ENCODE measurements at places on chromosomes 11 and 22.

- no peak for DNase-seq
Measured at GRCh38 chr22:26168939-26169314, 335 bp upstream of the SEZ6L start.

DNA sequence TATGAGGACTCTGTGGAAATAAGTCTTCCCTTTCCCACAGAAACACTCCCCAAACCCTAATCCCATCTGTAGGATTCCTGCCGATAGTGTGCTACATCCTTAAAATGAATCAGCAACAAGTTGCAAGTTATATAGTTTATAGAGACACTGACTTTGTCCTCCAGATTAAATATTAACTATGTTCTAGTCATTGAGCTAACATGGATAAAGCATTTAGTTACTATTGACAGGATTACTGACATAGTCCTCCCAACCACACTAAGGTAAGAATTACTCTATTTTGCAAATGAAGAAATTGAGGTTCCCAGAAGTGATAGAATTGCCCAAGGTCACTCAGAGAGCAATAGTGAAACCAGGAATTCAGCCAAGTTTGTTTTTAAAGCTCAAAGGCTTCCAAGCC, 1.9 kb downstream of the OR52M1 start:
- no peak for DNase-seq

DNA sequence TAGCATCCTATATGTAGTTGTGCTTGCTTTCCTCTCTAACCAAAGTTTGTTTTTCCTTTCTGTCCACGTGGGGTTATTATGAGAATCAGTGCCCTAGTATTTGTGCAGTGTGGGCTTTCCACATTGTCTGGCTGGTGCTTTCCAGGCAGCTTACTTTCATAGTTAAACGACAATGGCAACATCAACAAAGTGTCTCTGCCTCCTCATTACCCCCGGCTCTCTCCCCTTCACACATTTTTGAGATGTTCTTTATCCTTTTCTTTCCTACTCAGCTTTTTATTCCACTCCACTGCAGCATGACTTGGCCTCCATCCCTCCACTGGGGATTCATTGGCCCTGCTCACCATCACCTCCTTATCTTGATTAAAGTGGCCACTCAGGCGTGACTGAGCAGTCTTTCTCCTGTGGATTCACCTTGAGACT, 19.1 kb downstream of the SPECC1L start:
- DNase-seq: no peak

GRCh38 chr11:70433966-70434812, 35.9 kb downstream of the CTTN start:
- no peak for DNase-seq

DNA sequence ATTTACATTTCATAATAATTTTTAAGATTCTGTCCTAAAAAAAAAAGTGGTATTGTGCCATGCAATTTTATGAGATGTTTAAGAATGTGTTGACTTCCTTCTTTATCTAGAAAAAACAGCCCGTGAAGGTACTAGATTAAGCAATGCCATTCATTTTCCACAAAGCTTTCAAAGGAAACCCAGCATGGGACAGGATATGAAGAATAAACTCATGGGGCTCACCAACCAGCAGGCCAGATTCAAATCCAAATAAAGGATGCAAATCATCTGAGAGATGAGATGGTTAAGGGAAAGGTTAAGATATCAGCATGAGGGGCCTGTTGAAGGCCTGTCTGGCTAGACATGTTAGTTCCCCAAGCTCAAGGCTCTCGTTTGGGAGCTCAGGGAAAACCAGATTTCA, 199.1 kb downstream of the SWAP70 start:
- DNase-seq: no peak

- no peak for DNase-seq
Measured at GRCh38 chr22:37659897-37660708, 1.6 kb downstream of the PDXP start.

- no peak for DNase-seq
Measured at GRCh38 chr11:94574193-94574961, 7.2 kb downstream of the PIWIL4 start.

DNA sequence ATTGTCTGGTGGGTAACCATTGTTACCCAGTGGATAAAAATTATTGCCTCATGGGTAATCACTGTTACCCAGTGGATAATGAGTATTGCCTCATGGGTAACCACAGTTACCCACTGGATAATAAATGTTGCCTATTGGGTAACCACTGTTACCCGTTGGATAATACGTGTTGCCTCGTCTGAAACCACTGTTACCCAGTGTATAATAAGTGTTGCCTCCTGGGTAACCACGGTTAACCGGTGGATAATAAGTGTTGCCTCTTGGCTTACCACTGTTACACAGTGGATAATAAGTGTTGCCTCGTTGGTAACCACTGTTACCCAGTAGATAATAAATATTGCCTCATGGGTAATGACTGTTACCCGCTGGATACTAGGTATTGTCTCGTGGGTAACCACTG, 20.9 kb upstream of the NXPE4 start:
- no peak for DNase-seq

DNA sequence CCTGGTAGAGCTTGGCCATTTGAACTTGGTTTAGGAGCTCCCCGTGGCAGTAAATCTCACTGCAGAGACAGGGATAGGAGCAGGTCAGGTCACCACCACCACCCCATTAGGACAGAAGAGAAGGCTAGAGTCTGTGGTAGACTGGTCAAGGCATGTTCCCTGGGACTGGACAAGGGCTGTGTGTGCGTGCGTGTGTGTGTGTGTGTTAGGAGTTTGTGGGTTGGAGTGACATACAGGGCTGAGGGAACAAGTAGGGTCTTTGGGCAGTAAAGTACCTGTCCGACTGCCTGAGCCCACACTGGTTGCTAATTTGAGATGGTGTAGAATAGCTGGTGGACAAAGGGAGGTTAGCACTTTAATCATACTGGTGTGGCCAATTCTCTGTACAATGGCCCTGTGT, 16.1 kb downstream of the TREH start:
- DNase-seq: no peak

DNA sequence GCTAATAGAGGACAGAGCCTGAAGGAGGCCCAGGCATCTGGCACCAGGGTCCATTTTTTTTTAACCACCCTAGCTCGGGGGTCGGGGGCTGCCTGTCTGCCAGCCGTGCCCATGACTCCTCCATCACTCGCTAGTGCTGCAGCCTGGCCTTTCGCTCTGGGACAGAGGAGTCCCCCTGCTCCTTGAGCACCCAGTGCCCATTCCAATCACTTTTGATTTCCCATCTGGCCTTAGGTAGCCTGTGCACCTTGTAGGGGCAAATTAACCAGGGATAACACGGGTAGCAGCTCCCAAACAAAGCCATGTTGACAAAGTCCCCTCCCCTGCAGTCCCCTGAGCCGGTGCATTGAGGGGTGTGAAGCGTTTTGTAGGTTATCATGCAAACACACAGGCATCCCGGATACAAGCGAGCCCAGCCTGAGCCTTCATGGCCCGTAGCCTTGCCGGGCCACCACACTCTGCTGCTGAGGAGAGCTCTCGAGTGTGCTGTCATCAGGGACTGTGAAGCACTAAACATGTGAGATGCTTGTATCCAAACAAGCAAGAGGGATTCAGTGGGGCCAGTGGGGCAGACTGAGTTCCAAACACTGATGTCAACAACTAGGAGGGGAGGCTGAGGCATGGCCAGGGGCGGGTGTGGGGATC, 208.7 kb downstream of the DSCAML1 start:
- no peak for DNase-seq

DNA sequence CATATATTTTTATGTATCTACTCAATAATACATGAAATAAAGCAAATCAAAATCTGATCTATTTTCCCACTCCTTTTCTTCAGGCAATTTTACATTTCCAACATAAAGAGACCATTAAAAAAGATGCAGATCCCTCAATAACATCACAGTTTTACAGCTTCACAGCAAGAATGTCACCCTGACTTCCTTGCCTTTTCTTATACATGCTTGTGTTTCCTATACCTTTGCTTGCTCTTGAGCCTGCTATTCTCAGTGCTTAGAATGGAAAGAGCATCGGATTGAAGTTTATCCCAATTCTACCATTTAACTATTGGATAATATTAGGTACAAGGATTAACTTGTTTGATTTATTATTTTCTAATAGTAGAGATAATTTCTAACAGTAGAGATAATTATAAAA, 176.7 kb downstream of the CNTN5 start:
- DNase-seq: no peak

- no peak for DNase-seq
Measured at GRCh38 chr11:1532014-1532586, 40.0 kb downstream of the DUSP8 start.

DNA sequence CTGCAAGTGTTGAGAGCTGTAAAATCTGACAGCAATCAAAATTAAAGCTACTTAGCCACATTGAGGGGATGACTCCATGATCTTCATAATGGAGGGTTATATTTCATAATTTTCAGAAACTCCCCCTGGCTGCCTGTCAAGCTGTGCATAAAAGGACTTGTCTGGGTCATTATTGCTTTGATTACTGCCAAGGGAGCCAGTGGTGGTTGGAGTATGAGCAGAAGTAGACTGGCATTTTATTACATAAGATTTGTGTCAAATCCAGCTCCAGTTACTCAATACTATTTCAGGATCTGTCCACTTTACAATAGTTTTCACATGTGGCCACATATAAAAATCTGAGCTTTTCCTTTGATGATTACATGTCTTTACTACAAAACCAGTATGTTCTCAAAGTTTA, 108.9 kb upstream of the SLC5A12 start:
- DNase-seq: no peak

GRCh38 chr11:61769169-61769920, 16.9 kb downstream of the MYRF start:
- DNase-seq: no peak

DNA sequence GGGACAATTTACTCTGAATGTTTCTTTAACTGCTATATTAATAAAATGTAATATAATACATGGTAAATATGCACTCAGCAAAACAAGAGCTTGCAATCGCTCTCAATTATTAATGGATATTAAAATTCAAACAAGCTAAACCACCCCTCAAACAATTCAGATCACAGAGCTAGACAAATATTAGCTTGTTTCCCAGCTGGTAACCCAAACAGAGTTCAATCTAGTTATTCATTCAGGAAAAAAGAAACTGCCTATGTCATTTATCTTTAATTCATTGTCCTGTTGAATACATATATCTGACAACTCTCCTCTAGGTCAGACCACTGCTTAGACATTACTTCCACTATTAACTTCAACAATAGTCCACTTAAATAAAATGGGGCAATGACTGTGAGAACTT, 78.7 kb downstream of the SERGEF start:
- DNase-seq: no peak

DNA sequence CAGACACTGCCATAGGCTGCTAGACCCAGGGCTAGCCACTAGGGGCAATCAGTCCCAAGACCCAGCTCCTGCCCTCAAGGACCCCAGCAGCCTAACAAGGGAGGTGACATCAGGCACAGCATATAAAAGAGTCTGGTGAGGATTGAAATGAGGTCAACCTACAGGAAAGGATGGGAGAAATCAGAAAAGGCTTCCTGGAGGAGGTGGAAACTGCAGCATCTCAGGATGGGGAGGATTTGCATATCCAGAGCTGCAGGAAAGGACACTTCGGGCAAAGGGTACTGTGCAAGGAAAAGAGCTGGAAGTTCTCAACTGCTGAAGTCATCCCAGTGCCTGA, 2.9 kb upstream of the ARFGAP2 start:
- peak; percentile 18 for DNase-seq

All from HAP-1 (cell line).